ENCODE measurements at places on chromosomes 3 and 15.

DNA sequence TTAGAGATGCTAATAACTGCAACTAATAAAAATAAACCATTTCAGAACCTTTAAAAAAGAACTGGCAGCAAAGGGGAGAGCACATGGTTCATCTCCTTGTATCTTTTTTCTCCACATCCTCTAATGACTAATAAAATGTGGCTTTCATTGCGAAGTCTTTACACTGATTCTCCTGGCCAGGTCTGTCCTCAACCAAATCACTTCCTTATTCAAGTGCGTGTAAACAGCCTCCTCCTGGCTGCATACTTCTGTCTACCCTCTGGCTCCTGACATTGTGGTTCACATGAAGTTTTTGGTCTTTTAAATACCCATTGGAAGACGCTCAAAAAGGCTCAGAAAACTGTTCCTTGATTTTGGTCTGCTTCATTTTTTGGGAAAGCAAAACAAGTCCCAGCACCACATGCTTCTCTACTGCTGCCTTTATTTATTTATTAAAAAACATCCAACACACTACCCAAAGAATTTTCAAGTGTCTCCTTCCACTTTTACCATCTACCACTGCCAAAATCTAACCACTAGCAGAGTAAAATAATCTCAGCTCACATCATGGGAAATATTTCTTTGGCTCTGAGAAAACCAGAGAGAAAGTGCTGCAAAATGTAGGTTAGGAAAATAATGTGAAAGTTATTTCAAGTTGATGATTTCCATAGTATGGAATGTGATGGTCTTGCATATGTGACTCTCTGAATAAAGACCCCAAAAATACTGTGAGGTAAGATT is 85.1 kb downstream of the EFL1 start:
- DNase-seq, result no peak

DNA sequence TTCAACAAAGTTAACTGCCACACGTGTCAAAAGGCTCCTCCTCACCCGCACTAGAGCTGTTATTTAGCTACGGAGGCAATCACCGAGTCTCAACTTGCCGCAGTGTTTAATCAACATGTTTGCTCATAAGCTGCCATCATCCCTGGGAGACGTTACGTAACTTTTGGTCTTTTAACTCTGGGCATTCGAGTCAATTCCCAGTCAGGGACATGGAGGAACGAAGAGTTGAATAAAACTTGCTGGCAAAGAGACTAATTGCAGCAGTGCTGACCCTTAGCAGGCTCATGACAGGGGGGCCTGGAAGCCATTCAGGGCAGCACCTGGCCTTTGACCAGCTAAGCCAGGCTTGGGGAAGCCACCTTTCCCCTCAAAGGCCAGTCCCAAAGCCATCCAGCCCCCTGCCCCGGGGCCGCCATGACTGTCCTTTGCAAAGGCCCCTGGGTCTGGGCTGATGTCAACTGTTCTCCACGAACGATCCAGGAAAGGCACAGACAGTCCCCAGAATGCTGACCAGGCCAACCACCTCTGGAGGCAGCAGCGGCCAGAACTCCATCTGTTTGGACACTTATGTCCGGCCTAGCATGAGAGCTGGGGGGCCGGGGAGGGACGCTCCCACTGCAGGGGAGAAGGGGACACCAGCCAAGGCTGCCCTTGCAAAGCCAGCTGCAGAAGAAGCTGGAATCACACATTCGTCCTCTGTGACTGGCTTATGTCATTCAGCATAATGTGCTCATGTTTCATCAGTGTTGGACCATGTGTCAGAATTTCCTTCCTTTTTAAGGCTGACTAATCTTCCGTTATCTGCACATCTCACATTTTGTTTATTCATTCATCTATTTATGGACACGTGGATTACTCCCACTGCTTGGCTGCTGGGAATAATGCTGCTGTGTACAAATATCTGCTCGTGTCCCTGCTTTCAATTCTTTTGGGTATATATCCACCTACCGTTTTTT is 43.7 kb downstream of the PCSK6 start:
- no peak for DNase-seq

DNA sequence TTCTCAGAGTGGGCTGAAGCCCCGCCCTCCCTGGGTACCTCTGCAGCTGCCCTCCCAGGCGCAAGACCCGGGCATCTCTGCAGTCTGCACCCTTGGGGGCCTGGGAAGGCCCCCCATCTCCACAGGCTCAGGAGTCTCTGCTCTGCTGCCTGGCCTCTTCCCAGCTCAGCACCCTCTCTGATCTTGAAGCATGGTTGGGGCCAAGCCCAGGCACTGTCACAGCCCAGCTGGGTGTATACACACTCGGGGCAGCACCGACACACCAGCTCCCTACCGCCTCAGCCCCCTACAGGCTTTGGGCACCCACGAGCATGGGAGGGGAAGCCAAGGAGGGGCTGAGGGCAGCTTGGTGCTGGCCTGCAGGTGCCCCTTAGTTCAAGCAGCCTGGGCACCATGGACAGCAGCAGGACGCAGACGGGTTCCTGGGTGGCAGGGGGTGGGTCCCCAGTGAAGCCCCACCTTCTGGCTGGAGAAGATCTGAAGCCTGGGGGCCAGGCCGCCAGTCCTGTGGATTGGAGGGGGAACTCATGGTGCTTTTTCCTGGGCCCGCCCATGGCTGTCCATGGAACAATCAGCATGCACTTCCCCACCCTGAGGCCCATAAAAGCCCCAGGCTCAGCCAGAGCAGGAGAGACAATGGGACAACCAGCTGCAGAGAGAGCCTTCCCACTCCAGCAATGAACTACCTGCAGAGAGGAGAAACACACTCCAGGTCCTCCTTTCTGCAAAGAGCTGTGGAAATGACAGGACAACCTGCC is 170.6 kb downstream of the TJP1 start:
- DNase-seq, result no peak

DNA sequence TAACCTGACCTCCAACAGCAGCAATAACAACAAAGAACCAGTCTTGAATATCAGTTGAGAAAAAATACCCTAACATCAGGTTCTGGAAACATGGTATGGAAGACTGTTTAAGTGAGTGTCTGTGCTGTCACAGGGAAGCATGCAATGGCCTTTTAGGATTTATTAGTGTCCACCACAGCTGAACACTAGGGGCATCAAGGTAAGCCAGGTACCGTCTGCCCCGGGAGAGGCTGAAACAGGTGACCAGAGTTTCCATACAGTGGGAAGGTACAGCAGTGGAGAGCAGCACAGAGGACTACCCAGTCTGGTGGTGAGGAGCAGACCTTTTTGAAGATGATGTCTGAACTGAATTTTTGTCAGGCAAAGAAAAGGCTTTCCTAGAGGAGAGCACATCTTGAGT is 18.4 kb downstream of the ZDHHC23 start:
- DNase-seq, result no peak

- no peak for DNase-seq
These were observed 121.6 kb upstream of the MRPS22 start for GRCh38 chr3:139222100-139222657.

DNA sequence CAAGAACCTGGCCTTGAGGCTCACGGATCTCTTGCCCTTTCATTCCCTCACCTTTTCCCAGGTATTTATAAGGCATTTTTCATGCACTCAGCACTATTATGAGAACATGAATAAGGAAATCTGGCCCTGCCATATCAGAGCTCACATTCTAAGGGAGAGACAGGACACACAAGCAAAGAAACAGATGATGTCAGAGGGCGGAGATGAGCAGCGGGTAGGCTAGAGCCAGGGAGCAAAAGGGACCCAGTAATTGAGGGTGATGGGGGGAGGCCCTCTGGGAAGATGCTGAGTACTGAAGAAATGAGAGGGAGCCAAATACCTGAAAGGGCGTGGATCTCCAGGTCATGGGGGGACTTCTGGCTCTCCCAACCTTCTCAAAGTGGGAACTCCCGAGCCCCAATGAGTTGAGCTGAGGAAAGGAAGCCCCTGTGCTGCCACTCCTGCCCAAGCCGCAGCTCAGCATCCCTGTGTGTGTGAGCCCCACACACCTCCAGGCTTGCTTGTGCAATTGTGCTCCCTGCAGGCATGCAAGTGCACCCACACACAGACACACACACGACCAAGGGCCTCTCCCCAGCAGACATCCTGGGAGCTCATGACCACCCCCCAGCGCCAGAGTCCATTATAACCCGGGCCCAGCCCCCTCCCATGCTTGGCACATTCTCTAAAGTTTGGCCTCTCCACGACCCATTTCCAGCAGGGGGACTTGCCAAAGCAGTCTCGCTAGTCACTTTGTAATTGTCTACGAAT is 81.4 kb upstream of the PXYLP1 start:
- no peak for DNase-seq

DNA sequence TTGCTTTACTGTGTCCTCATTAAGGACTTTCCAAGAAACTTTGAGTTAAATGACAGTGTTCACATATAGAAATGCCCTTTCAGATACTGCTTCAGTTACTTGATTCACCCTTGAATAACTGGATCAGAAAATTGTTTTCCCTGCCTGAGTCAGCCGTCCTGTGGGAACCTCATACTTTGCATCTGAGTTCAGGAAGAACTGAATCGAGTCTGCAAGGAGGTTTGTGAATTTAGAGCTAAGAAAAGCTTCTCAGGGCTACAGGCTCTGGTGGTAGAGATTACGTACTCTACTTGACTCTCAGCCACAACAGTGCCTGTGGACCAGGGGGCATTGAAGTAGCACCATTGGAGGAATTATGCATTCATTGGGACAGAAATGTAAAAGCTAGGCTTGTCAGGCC is 252.4 kb upstream of the C2CD4B start:
- no peak for DNase-seq

- DNase-seq, result no peak
These were observed 3.1 kb downstream of the KAT2B start for GRCh38 chr3:20043396-20043795.

- DNase-seq, result no peak
These were observed 248.7 kb upstream of the IL12A start for GRCh38 chr3:159739969-159740368.

- no peak for DNase-seq
These were observed 79.2 kb downstream of the SH3GL3 start for GRCh38 chr15:83526319-83526718.

- no peak for DNase-seq
These were observed 120.7 kb downstream of the CMSS1 start for GRCh38 chr3:99938270-99938911.

DNA sequence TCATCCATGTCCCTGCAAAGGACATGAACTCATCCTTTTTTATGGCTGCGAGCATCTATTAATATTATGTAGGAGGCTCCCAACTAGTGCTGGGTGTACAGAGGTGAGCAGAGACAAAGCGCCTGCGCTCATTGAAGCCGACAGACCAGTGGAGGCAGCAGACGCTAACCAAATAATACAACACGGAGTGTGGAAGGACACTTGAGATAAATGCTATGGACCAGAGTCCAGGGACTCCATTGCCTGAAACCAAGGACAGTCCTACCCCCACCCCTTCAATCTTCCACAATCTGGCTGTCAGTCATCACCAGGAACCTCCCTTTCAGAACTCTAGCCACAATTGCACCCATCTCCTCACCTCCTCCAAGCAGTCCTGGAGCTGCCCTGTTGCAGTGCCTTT is 41.5 kb downstream of the KLHL6 start:
- no peak for DNase-seq

DNA sequence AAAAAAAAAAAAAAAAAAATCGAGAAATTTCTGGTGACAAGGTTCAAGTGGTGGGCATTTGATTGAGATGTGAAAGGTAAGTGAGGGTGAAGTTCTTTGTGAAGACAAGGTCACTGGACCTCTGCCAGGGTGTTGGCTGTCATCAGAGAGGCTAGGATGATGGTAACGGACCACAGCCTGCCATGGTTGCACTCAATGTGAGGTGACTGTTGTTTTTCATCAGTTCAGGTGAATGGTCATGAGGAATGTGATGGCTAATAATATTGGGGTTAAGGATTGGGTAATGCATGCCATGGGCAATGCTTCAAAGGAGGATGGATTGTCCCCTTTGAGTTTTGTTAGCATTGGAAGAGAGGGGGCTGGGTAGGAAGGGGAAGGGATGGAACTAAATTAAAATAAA is 4.3 kb upstream of the ALPK3 start:
- no peak for DNase-seq

- DNase-seq, result no peak
These were observed 14.9 kb upstream of the MAGI1 start for GRCh38 chr3:66053550-66054094.

DNA sequence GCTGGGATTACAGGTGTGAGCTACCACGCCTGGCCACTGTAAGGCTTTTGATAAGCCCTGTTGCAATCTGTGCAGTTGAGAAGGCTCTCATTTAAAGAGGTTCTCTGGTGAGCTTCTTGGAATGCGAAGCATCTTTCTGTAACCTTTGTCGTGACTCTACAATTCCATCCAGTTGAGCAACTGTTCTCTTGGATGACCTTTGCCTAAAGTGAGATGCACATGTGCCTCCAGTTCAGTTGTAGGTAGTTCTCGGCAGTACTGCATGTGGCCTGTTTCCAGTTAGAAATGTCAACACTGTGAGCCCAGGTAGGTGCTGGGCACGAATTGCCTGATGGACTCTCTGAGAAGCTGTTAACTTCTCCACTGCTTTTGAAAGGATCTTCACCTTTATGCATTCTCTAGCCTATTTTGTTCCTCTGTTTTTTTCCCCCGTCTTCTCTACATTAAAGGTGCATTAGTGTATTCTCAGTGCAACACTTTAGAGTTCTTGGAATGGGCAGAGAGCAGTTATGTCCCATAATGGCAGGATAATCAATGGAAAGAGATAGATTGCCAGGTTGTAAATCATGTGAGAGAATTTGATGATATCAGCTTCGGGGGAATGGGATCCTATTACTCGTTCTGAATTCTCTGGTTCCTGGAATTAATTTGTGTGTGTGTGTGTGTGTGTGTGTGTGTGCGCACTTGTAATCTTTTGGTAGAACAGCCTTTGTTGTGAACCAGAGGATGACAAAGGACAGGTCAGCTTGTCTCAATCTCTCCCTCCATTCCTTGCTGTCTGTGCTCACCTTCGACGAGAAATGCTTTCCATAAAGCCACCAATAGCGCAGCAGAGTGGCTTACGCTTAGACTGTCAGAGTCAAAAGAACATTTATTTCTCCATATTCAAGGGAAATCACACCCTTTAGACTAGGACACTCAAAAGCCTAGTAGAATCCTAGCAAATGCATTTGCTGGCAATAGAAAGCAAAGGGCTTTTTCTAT is 51.1 kb downstream of the PTPRG start:
- DNase-seq, result no peak

- no peak for DNase-seq
These were observed 22.6 kb downstream of the ZNF80 start for GRCh38 chr3:114214542-114215341.

Measured in right kidney (tissue), 9 donors.